ENCODE measurements at places on chromosomes 12 and 14.

GRCh38 chr12:131894981-131895639 is 688 bp downstream of the ULK1 start:
- DNase-seq, result no peak

DNA sequence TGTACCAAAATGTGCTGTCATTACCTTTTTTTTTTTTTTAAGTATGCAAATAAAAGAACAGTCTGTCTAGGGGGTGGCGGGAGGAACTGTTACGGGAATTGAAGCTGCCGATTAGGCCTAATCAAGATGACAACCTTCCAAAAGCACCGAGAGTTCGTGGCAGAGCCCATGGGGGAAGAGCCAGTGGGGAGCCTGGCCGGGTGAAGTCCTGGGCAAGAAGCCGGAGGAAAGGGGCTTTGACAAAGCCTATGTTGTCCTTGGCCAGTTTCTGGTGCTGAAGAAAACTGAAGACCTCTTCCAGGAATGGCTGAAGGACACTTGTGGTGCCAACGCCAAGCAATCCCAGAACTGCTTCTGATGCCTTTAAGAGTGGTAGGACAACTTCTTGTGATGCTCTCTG is 42.6 kb downstream of the ACTN1 start:
- no peak for DNase-seq

DNA sequence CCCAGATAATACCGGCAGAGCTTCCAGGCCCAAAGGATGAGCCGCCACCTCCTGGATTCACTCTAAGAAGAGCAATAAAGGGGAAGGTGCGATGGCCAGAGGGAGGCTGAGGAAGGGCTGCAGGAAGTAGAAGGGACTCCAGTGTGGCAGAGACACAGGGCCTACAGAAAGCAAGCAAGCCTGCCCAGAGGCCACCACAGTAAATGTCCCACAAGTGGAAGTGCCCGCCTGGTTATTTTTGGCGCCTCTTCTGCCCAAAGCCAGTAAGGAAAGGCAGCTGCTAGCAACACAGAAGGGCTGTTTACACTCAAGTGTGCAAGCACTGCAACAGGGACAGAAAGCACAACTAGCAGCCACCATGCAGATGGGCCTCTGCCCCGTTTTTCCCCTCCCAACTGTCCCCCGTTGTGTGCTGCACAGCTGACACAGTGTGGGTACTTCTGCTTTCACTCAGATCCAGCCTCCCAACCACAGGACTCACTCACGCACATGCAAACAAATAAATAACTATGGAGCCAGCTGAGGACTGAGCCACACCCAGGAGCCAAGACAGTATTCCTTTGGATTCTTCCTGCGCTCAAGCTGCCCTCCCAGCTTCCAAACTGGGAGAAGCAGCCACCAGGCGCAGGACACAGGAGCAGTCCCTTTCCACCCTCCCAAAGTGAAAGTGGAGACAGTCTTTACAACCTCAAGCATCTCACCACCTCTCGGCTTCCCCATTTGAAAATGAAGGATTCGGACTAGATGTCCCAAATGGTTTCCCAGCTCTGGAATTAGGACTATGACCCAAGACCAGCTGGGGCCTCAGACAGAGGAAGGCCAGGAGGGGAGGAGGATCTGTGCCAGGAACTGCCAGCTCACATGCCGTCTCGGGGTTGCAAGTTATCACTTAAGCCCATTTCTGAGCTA is 40.0 kb upstream of the PNMA1 start:
- DNase-seq, result no peak

- no peak for DNase-seq
Observed at GRCh38 chr14:60639674-60640073, 9.6 kb downstream of the SIX1 start.

GRCh38 chr12:113987261-113988063 is 21.3 kb upstream of the RBM19 start:
- DNase-seq, result no peak

- DNase-seq, result no peak
Observed at GRCh38 chr14:33490555-33490954, 460.3 kb downstream of the EGLN3 start.

GRCh38 chr12:51345681-51346080 is 798 bp downstream of the CELA1 start:
- peak; percentile 8 for DNase-seq

- no peak for DNase-seq
Observed at GRCh38 chr14:61201171-61201570, 80.0 kb downstream of the TMEM30B start.

- DNase-seq, result peak; percentile 66
Observed at GRCh38 chr14:32620724-32621123, 291.6 kb downstream of the AKAP6 start.

DNA sequence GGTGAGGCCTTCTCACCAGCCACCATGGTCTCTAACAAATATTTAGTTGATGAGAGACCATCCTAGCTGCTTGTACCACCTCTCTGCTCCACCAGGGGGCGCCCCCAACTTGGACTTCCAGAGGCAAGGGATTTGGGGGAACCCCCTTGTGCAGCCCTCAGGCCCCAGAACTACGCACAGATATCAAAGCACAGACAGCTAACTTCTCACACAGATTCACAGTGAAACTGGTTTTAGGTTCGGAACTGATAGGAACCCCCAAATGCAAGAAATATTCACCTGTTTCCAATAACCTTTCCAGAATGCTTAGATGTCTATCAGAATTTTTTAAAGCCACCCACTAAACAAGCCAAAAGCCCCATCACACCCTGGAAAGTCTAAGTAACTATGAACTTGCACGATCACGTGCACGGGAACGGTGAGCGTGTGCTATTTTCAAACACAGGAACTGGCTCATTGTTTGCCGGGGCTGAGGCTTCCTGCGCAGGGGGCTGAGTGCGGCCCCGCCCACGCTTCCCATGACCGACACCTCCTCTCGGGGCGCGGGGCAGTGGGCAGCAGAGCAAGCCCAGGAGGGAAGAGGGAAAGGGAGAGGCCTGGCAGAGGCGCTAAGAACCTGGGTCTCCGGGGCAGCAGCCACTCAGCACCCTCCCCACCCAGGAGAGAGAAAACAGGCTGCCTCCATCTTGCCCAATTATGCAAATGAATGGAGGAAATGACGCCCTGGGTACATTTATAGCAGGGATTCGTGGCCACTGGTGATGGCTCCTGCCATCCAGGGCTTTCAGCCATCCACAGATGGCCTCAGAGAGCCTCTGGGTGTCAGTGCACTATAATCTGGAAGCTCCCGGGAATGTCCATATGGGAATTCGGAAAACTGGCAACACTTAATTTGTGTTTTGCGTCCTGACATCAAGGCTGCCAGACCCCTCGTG is 79.4 kb upstream of the GPR68 start:
- peak; percentile 56 for DNase-seq

DNA sequence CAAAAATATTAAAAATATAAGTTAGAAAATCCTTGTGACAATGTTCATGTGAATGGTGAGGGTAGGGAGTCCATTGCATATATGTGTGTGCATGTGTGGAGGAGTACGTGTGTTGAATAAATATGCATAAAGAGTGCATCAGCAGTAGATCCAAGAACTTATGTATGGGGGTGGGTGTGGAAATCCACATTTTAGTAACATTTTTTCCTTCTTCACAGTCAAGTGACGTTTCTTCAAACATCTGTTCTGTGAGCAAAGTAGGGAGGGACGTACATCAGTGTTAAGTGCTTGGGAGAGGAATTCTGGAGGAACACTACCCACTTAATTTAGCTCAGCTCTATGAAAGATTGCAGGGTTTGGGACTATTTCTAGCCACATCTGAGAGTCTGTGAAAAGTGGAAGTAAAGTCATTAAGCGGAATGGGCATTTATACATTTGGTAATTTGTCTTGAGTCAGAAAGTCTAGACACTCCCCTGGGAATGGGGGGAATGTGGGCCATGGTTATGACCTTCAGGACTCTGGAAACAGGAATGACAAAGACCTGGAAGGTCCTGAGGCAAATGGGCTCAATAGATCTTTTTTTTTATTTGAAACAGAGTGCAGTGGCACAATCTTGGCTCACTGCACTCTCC is 156.4 kb upstream of the PLXNC1 start:
- DNase-seq, result peak; percentile 43

- no peak for DNase-seq
Observed at GRCh38 chr14:90553298-90553920, 156.6 kb downstream of the CALM1 start.

- no peak for DNase-seq
Observed at GRCh38 chr12:102958830-102959176, 1.3 kb downstream of the ASCL1 start.

DNA sequence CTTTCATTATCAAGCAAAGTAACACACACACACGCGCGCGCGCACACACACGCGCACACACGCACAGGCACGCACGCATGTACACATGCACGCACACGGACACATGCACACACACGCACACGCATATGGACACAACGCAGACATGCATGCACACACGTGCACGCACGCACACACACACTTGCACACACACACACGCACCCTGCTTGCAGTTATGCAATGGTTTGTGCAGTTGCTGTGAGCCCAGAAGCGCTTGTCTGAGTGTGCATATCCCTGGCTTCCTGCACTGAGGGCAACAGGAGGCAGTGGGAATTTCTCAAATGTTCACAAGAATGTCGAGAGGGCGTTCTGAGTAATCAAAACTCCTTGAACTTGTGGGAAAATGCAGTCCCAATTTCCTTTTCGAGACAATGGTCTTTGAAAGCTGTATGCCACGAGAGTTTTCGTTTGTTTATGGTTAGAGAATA is 41.6 kb downstream of the NFKBIA start:
- DNase-seq, result peak; percentile 31

DNA sequence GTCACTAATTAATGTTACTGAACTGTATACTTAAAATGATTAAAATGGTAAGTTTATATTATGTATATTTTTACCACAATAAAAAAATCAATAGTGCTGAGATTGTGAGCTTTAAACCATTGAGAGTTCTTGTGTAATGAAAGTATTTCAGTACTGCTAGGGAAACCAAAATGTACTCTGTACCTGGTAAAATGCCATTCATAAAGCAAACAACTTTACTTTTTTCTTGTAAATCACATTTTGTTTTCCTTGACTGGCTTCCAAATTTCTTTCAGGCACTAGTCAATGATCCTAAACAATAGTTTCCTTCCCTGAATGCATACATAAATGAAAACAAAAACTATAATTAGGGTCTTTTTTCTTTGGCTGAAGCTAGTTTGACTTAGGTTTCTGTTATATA is 29.4 kb upstream of the SNRPF start:
- no peak for DNase-seq

DNA sequence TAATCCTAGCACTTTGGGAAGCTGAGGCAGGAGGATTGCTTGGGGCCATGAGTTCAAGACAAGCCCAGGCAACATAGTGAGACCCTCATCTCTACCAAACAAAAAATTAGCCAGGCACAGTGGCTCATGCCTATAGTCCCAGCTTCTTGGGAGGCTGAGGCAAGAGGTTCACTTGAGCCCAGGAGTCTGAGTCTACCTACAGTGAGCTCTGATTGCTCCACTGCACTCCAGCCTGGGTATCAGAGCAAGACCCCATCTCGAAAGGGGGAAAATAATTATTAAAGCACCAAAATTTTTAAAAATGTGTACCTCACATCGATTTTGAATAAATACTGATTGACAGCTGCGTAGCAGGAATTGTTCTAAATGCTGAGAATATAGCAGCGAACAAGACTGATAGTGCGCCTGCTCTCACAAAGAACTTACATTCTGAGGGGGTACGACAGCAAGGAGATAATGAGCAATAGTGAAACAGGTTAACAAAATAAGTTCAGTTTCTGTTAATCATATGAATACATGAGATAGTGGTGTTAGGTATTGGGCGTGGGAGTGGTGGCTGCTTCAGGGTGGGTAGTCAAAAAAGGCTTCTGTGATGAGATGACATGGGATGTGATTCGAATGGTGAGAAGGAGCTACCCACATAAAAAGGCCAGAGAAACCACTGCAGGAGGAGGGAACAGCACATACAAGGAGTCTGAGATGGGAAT is 19.6 kb downstream of the HCFC2 start:
- DNase-seq, result no peak

GRCh38 chr14:37237735-37238200 is 40.0 kb downstream of the MIPOL1 start:
- no peak for DNase-seq

DNA sequence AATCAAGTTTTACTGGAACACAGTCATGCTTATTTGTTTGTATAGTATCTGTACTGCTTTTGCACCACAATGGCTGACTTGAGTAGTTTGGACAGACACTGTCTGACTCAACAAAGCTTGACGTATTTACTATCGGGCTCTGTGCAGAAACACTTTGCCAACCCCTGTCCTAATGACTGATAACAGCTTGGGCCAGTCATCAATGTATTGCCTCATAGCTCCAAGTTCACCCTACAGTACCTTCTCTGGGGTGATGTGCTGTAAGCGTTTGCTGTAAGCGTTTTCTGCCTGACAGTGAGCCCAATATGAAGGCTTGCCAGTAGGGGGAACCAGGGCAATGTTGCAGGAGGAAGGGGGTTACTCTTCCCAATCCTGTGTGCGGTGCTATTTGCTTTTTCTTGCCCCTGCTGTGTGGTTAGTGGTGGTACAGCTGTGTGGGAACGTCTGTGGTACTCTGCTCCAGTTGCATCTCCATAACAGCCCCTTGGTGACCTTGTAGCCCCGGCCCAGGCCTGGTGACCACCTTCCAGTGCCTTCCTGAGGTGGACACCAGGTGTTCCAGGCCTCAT is 5.4 kb upstream of the CCDC177 start:
- peak; percentile 83 for DNase-seq

- DNase-seq, result peak; percentile 53
Observed at GRCh38 chr12:82730953-82731459, 44.3 kb downstream of the TMTC2 start.

DNA sequence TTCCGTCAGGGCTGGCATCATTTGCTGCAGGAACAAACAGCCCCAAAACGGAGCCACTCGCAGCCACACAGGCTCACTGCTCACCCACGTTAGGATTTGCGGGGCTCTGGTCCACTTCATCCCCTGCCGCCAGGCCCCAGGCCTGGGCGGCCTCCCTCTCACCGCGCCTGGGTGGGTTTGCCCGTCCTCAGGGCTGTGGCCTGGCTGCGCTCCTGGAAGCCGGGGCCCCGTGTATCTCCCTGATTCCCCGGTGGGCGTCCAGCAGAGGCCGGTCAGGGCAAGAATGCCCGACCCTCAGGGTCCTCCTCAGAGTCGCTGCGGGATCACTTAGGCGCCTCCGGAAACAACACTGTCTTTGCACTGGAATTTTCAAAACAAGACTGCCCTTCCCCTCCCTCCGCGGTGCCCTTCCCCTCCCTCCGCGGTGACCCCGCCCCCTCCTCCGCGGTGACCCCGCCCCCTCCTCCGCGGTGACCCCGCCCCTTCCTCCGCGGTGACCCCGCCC is 15.7 kb upstream of the FBRSL1 start:
- DNase-seq, result no peak

GRCh38 chr12:52921488-52922165 is 16.8 kb upstream of the KRT8 start:
- no peak for DNase-seq

All from fibroblast of skin of right quadriceps (primary cell).